ENCODE measurements at places on chromosomes 7 and 10. TPM values are rescaled to one million over a fixed set of nuclear protein-coding genes. Genes with fewer than 3 reads are reported as not detected.
A peak's percentile ranks its signal among the peaks of the same experiment; 100 is the strongest.

GRCh38 chr10:3783682-3784432 is 1.2 kb downstream of the KLF6 start:
- peak overlapping the region; percentile 58 for H3K4me3 ChIP-seq
- peak; percentile 62 for DNase-seq
- H3K36me3 ChIP-seq: peaks cover 32% of the 10 kb centered on the region
- no peaks in the 10 kb centered on the region for H3K27me3 ChIP-seq

CFAP46 gene
- 3.6 TPM for total RNA-seq

DNA sequence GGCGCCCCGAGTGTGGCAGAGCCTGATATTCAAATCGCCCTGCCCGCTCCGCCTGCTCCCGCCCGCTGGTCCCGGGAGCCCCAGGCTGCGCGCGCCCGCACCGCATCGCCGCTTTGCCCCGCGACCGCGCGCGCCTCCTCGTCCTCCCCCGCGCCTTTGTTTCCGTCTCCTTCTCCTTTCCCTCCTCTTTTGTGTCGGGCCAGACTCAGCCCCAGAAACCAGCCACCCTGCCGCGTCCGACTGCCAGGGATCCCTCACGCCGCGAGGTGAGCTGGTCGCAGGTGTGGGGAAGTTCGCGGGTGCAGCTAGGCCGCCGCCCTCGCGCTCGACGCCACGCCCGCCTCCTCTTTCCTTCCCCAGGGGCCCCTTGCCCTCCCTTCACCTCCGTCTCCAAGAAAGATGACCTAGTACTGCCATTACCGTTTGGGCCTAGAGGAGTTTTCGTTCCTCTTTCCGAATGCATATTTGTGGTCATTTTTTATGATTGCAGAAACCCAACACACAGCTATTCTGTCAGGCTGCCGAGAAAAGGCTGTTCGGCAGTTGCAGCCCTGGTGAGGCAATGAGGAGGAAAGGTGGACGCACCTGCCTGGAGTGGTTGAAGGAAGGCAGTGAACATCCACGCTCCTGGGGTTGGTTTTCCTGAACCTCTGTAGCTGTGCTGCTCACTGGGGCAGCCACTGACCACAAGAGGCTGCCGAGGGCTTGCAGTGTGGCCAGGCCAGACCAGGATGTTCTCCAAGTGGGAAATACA is 107.3 kb downstream of the SNX10 start:
- no peak overlapping the region for H3K27ac ChIP-seq
- no peaks in the 10 kb centered on the region for H3K36me3 ChIP-seq
- H3K4me1 ChIP-seq: peaks cover 7% of the 10 kb centered on the region
- H3K4me3 ChIP-seq: peak overlapping the region; percentile 39

GRCh38 chr7:129845972-129846327 is 106.8 kb downstream of the UBE2H start:
- H3K4me3 ChIP-seq: no peak overlapping the region
- no peak for DNase-seq
- peaks cover 45% of the 10 kb centered on the region for H3K4me1 ChIP-seq

- no peaks in the 10 kb centered on the region for H3K36me3 ChIP-seq
- no peaks in the 10 kb centered on the region for H3K27me3 ChIP-seq
- no peak overlapping the region for H3K4me3 ChIP-seq
- H3K4me1 ChIP-seq: no peaks in the 10 kb centered on the region
These were observed 14.2 kb downstream of the INSYN2A start for GRCh38 chr10:127182161-127182560.

DNA sequence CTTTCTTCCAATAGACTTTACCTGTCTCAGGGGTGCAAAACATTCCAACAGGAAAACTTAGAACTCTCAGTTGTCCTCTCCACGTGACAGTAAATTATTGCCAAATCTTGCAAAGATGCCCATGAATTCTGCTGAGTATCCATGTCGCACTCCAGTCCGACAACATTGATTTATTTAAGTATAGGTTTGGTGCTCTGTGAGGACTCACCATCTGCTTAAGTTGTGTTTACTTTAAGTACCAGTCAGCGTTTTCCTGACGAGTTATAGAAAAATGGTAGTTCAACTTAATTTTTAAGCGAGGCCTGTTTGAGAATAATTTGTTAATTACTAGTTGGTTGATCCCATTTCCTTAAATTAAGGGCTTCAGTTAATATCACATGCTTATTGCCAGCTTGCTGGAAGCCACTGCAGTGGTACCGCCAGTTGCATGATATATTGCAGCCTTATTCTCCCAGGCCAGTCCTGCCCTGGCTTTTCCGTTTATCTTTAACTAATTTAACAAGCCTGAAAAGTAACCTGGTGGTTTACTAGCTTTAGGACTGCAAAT is 27.8 kb downstream of the CREB5 start:
- no peaks in the 10 kb centered on the region for H3K27me3 ChIP-seq
- no peak overlapping the region for H3K4me3 ChIP-seq
- H3K4me1 ChIP-seq: no peaks in the 10 kb centered on the region
- H3K36me3 ChIP-seq: no peaks in the 10 kb centered on the region

NXPH1 gene
- total RNA-seq: not detected

AHR gene
- 100.0 TPM for total RNA-seq

GRCh38 chr7:121085922-121086321 is 97.4 kb downstream of the CPED1 start:
- no peaks in the 10 kb centered on the region for H3K4me1 ChIP-seq
- H3K27me3 ChIP-seq: no peaks in the 10 kb centered on the region
- no peaks in the 10 kb centered on the region for H3K36me3 ChIP-seq
- H3K27ac ChIP-seq: no peak overlapping the region

DNA sequence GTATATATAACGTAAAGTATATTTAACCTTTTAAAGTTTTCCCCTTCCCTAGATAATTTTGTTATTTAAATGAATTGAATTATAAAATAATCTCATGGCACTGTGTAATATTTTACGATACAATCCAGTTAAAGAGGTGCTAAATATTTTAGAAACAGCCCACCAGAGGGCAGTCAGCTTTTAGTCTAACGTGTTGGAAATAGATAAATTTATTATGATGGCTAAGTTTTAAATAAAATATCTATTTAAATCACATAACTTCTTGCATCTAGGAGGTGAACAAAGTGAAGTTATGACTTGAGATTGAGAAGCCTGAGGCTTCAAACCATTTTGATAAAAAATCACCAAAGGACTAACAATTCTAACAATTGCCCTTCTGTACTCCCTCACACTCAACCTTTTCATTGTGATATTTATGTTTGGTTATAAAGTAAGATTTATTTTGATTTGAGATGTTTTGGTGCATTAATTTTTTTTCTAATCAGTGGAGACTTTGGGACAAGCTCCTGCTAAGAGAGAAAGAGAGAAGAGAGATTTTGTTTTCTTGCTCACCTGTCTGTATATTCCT is 171.5 kb upstream of the SP4 start:
- no peaks in the 10 kb centered on the region for H3K36me3 ChIP-seq
- no peaks in the 10 kb centered on the region for H3K4me1 ChIP-seq
- DNase-seq: peak; percentile 23
- H3K27me3 ChIP-seq: peaks cover 6% of the 10 kb centered on the region

- H3K36me3 ChIP-seq: no peaks in the 10 kb centered on the region
- H3K4me1 ChIP-seq: no peaks in the 10 kb centered on the region
- H3K4me3 ChIP-seq: no peak overlapping the region
- no peak overlapping the region for H3K27ac ChIP-seq
- no peak for DNase-seq
These were observed 141.3 kb upstream of the FZD8 start for GRCh38 chr10:35783305-35783838.

GRCh38 chr7:55055479-55055878 is 36.7 kb downstream of the EGFR start:
- H3K27me3 ChIP-seq: no peaks in the 10 kb centered on the region
- no peaks in the 10 kb centered on the region for H3K36me3 ChIP-seq
- DNase-seq: no peak
- no peak overlapping the region for H3K27ac ChIP-seq

GRCh38 chr7:123649964-123650363 is 5.7 kb upstream of the LMOD2 start:
- DNase-seq: no peak
- H3K27ac ChIP-seq: no peak overlapping the region
- H3K36me3 ChIP-seq: no peaks in the 10 kb centered on the region

DNA sequence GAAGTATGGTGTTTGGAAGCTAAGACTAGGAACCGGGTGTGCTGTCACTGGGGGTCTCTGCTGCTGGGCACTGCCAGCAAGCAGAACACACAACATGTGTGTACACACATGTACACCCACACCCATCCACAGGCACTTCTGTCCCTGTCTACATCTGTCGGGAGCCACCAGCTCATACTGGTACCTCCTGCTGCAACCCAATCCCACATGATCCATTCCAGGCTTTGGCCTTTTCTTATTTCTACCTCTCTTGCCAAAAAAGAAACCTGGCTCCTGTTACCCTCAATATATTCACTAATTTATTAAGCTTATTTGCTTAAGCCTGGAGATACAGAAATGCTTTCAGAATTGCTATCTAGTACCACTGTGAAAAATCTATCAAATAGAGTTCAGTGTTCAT is 246.0 kb downstream of the DIP2C start:
- no peak overlapping the region for H3K27ac ChIP-seq
- no peak for DNase-seq
- H3K36me3 ChIP-seq: no peaks in the 10 kb centered on the region
- H3K4me3 ChIP-seq: no peak overlapping the region
- H3K4me1 ChIP-seq: peaks cover 6% of the 10 kb centered on the region

CPA2 gene
- total RNA-seq: not detected

- no peaks in the 10 kb centered on the region for H3K27me3 ChIP-seq
- no peak overlapping the region for H3K4me3 ChIP-seq
- peaks cover 72% of the 10 kb centered on the region for H3K4me1 ChIP-seq
- no peak for DNase-seq
- H3K27ac ChIP-seq: peak overlapping the region; percentile 86
- H3K36me3 ChIP-seq: no peaks in the 10 kb centered on the region
These were observed 87.5 kb upstream of the ANLN start for GRCh38 chr7:36301914-36302771.

GRCh38 chr10:87654212-87654611 is 5.5 kb upstream of the PAPSS2 start:
- H3K27me3 ChIP-seq: no peaks in the 10 kb centered on the region
- no peak for DNase-seq
- no peaks in the 10 kb centered on the region for H3K4me1 ChIP-seq
- no peak overlapping the region for H3K4me3 ChIP-seq
- H3K27ac ChIP-seq: no peak overlapping the region

DNA sequence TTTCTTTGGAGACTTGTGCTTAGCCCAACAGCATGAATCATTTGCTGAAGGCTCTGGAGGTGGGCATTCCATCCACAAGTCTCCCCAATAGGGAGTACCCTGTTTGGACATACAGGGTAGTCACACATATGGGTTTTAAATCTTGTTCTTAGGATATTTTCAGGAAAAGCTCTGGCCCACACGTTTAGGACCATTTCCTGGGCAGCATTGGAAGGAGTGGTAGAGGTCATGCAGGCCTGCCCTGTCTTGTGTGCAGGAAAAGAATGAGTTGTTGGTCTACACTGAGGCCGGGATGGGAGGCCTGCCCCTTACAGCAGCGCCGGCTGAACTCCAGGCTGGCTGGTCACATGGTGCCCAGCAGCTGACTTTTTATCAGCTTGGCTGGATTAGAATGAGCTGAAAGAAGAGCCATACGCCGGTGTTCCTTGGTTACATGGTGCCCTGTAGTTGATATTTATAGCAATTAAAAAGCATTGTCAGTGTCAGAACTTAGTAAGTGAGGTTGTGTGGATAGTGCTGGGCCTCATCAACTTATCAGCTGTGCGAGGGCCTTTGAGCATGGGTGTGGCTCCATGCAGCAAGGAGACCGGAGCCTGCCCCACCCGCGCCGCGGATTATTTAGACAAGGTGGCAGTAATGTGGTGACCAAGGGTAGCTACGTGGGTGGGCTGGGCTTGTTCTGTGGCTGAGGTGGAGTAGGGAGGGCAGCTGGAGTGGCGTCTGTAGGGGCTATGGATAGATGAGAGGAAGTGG is 28.6 kb downstream of the OGDH start:
- DNase-seq: no peak
- H3K4me1 ChIP-seq: peaks cover 61% of the 10 kb centered on the region
- no peaks in the 10 kb centered on the region for H3K36me3 ChIP-seq
- no peak overlapping the region for H3K4me3 ChIP-seq

DNA sequence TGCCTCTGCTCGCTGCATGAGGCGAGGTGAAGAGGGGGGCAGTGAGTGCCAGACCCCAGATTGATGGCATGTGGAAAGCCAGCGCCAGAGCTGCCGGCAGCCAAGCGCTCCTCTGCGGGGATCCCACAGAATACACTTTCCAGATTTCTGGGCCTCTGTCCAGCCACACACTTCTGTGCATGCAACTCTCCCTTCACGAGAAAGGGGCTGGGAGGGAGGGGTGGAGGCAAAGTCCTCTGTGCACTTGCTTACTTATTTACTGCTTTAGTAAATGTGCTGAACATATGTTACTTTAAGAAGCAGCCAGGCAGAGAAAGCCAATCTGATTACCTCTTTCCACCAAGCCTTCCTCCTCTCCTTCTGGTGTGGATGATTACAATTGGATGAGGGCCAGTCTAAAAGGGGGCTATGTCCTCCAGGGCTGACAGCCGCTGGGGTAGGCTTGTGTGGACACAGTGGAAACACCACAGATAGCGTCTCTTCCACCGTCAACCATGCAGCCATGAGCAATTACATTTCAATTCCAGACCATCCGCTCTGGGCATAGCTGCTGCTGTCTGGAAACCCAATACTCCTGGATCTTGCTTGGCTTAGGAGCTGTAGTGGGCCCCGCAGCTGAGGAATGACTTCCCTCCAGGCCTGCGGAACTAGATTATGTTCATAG is 322.8 kb upstream of the ANKRD30A start:
- H3K4me1 ChIP-seq: peaks cover 34% of the 10 kb centered on the region
- H3K27ac ChIP-seq: peak overlapping the region; percentile 97
- no peak overlapping the region for H3K4me3 ChIP-seq
- no peaks in the 10 kb centered on the region for H3K36me3 ChIP-seq
- no peaks in the 10 kb centered on the region for H3K27me3 ChIP-seq

NRG3 gene
- 1.8 TPM for total RNA-seq

GRCh38 chr10:98340261-98340939 is 72.4 kb upstream of the LOXL4 start:
- DNase-seq: no peak
- H3K27ac ChIP-seq: no peak overlapping the region
- H3K27me3 ChIP-seq: no peaks in the 10 kb centered on the region

SLIT1 gene
- total RNA-seq: under 0.01 TPM

DLX5 gene
- not detected for total RNA-seq

DNA sequence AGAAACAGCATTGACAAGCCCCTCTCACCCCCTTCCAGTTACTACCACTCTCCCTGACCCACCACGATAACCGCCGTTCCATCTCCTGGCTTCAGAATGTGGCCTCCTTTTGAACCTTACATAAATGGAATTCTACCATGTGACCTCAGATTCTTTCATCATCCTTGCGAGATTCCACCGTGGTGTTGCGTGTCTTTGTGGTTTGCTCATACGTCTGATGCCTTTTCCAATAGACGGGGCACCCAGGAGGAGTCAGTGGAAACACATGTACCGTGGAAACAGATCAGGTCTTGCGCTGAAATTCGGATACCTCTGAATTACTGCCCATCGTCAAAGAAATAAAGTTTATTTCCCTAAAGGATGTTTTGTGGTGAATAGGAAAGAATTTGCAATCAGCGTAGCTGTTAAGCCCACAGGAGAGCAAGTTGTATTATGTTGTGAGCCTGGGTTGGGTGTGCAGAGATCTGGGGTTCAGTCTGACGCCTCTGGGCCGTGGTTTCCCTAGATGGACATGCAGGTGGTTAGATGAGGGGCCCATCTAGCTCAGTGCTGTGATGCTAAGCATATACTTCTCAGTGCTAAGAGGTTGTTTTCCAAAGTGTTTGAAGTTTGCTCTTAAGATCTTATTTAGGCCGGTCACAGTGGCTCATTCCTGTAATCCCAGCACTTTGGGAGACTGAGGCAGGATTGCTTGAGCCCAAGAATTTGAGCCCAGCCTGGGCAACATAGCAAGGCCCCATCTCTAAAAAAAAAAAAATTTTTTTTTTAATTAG is 29.1 kb downstream of the GTF2IRD1 start:
- H3K4me3 ChIP-seq: no peak overlapping the region
- H3K4me1 ChIP-seq: peaks cover 58% of the 10 kb centered on the region
- H3K27me3 ChIP-seq: no peaks in the 10 kb centered on the region
- no peaks in the 10 kb centered on the region for H3K36me3 ChIP-seq
- peak overlapping the region; percentile 97 for H3K27ac ChIP-seq
- DNase-seq: peak; percentile 53
